ENCODE measurements at places on chromosomes 5 and 9. TPM values are rescaled to one million over a fixed set of nuclear protein-coding genes. Genes with fewer than 3 reads are reported as not detected.

KIAA1958 gene
- 7.0 TPM for total RNA-seq

PCDHGA5 gene
- 0.64 TPM for total RNA-seq

- no peak overlapping the region for H3K27ac ChIP-seq
- H3K36me3 ChIP-seq = no peaks in the 10 kb centered on the region
- no peaks in the 10 kb centered on the region for H3K27me3 ChIP-seq
- no peak for DNase-seq
- no peaks in the 10 kb centered on the region for H3K4me1 ChIP-seq
Measured at GRCh38 chr9:87193925-87194868, 246.9 kb upstream of the GAS1 start.

DNA sequence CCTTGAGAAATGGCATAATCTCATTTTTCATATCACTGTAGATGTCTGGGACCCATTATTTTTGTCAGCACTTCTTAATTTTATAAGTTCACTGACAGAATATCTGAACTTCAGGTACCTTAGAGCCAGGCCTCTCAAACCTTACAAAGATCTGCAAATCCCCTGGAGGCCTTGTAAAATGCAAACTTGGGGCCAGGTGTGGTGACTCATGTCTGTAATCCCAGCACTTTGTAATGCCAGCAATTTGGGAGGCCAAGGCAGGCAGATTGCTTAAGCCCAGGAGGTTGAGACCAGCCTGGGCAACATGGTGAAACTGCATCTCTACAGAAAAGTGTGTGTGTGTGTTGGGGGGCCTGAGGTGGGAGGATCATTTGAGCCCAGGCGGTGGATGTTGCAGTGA, 30.8 kb downstream of the RASGRF2 start:
- no peak overlapping the region for H3K27ac ChIP-seq
- no peak for DNase-seq
- H3K4me1 ChIP-seq = no peaks in the 10 kb centered on the region
- H3K4me3 ChIP-seq = no peak overlapping the region

GRCh38 chr9:70168521-70168920, 90.3 kb upstream of the SMC5 start:
- H3K36me3 ChIP-seq = no peaks in the 10 kb centered on the region
- no peaks in the 10 kb centered on the region for H3K4me1 ChIP-seq
- H3K4me3 ChIP-seq = no peak overlapping the region
- no peak for DNase-seq
- H3K27me3 ChIP-seq = no peaks in the 10 kb centered on the region

DNA sequence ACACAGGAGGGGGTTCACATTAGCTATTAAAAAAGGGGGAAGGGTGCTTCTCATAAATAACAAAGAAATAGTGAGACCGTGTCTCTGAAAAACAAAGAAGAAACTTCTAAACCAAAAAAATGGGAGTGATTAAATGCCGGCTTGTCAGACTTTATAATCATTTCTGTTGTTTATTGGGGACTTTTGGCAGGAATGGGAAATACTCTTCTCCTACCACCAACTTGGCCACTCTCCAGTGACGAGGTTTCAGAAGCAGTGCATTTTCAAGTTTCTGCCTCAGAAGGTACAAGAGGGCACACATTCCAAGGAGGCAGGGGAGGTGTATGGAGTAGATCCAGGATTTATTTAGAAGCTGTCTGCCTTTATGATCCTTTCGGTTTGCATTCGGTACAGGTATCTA, 46.2 kb downstream of the LIX1 start:
- H3K4me3 ChIP-seq = no peak overlapping the region
- DNase-seq = no peak
